LHCN-M2 (cell line): ENCODE measurements at places on chromosomes 7 and 10. TPM values are rescaled to one million over a fixed set of nuclear protein-coding genes. Genes with fewer than 3 reads are reported as not detected.

- DNase-seq = peak; percentile 15
Observed at GRCh38 chr7:82623812-82624211, 180.2 kb upstream of the CACNA2D1 start.

GRCh38 chr10:22369434-22370072, 24.3 kb downstream of the SPAG6 start:
- DNase-seq = peak; percentile 4

- peak; percentile 56 for DNase-seq
Observed at GRCh38 chr7:13743226-13743625, 246.2 kb downstream of the ETV1 start.

DNA sequence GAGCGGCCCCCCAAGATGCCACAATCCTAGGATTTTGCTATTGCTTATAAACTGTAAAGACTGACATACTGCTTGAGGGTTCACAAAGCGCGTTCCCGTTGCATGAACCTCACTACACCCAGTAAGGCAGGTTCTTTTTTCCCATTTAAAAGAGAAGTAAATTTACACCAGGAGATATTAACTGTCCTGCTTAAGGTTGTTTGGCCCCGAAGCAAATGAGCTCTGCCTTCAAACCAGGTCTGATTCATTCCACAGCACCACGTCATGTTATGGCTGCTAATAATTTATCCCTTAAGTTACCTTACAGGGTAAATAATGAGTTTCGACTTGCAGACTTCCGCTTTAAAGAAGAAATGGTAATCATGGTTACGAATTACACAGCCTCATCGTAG, 559 bp upstream of the FKBP14 start:
- no peak for DNase-seq

GRCh38 chr7:144416341-144416740, 12.8 kb upstream of the NOBOX start:
- no peak for DNase-seq

DNA sequence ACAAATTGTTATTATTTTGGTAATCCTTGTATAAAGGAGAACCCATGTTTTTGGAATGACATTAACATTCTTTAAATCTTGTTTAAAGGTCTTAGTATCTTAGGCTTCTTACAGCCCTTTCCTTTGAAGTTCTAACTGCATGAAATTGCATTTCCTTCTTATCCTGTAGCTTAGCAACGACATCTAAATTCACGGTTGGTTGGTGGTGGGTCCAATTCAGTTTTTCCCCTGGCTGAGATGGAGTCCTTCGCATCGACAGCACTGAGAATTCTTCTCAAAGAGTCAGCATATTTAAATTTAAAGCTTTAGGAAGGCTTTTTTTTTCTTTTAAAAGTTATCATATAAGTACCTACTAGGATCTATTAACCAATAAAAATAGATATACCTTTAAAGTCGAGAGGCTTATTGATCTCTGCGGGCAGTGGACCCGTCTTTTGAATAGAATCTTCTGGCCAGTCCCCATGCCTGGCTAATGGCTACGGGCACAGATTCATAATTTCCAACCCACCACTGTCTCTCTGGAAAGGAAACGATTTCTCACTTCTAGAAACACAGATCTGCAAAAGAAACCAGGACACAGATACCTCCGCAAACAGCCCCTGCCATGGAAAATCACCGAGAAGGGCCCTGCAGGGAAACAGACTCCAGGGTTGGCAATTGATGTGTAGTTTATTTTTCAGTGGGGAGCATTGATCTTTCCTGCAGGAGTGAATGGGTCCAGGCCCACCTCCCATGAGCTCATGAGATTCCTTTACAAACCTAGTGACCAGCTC, 63.4 kb downstream of the RAMP3 start:
- DNase-seq = no peak

DNA sequence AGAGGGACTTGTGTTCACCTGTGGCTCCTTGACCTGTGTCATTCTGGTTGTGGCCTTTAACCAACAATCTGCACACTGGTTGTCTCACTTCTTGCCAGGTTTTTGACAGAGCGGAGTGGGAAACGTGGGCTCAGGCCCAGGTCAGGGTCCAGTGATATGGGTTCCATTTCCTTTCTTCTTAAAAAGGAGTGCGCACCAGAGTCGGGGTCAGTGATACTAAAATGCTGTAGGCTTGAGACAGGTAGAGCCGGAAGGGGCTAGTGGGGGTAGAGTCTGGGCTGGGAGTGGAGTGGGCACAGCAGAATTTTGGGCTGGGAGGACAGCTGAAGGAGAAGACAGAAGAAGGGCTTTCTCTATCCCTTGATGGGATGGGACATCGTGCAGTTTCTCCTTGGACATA, 61.2 kb downstream of the SH2D4B start:
- no peak for DNase-seq

GRCh38 chr7:28823582-28823981, 134.5 kb downstream of the TRIL start:
- no peak for DNase-seq

- DNase-seq = no peak
Observed at GRCh38 chr10:124529661-124530214, 68.1 kb downstream of the LHPP start.

CTAGE8 gene
- total RNA-seq = 0.06 and 0.17 TPM in 2 replicates

HERPUD2 gene
- 25.7 and 28.6 TPM in 2 replicates for total RNA-seq

ANKRD26 gene
- total RNA-seq = 9.9 and 10.1 TPM in 2 replicates

ZC3HAV1 gene
- total RNA-seq = 32.1 and 40.0 TPM in 2 replicates
